Activated T-helper 1 cell treated with Interleukin-2 at 50 U/mL for 16 hours (primary cell): ENCODE measurements at places on chromosomes 4 and X.

GRCh38 chrX:153692611-153693156 is 5.0 kb downstream of the SLC6A8 start:
- no peak for DNase-seq

DNA sequence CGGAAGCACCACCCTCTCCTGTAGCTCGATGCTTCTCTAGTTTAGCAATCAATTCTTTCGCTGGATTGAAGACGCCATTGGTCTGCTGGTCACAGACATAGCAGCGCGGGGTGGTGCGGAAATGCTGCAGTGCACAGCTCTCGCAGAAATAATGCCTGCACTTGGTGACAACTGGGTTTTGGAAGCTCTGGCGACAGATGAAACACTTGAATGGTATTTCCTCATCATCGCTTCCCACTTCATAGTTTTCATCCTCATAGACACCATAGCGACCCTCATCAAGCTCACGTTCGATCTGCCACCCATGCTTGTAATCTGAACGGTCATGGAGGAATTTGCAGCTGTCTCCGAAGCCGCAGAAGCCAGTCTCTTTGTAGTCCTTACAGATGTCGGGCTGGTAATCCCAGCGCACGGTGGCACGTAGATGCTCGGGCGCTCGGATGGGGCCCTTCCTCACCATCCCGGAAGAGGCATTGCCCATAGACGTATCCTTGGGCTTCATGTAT is 854 bp downstream of the RNF113A start:
- DNase-seq = no peak

DNA sequence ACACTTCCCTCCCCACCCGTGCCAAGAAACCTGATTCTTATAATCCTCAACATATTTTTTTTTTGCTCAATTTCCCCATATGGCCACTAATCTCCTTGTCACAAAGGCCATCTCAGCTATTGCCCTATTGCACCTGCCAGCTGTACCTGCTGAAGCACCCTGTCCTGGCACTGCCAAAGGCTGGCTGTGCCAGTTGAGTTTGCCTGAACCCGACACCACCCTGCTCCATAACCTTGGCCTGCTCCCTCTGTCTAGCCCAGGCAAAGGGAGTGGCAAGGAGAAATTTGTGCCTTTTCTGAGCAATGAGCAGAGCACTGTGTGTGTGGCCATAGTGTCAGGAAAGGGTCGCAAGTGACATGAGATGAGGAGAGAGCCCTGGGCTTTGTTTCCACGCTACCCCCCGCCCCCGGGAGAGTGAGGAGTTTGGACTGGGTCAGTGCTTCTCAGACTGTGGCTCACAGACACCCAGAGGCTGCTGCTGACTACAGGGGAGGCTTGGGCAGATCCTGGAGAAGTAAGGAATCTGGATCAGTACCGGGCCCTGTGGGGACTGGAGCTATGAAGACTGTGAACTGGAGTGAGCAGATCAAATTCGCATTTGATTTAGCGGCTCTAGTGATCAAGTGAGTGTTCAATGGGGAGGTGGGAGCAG is 42.2 kb upstream of the HMGB3 start:
- DNase-seq = no peak

DNA sequence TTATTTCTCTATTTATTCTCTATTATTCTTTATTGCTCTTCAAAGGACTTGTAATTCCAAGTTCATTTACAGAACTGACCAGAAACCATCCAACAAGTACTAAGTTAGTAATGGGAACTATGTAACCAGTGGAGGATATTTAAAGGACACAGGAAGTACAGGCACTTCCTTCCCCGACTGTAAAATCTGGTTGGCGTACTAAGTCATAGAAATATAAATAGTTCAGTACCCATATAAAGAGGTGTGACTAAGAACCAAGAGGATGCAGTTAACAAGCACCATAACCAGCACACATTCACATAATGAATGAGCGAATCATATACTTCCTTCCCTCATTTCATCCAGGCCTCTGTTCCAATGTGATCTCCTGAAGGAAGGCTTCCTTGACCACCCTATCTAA is 3.6 kb upstream of the EIF4E start:
- DNase-seq = no peak

GRCh38 chr4:11511321-11511720 is 82.6 kb upstream of the HS3ST1 start:
- no peak for DNase-seq

DNA sequence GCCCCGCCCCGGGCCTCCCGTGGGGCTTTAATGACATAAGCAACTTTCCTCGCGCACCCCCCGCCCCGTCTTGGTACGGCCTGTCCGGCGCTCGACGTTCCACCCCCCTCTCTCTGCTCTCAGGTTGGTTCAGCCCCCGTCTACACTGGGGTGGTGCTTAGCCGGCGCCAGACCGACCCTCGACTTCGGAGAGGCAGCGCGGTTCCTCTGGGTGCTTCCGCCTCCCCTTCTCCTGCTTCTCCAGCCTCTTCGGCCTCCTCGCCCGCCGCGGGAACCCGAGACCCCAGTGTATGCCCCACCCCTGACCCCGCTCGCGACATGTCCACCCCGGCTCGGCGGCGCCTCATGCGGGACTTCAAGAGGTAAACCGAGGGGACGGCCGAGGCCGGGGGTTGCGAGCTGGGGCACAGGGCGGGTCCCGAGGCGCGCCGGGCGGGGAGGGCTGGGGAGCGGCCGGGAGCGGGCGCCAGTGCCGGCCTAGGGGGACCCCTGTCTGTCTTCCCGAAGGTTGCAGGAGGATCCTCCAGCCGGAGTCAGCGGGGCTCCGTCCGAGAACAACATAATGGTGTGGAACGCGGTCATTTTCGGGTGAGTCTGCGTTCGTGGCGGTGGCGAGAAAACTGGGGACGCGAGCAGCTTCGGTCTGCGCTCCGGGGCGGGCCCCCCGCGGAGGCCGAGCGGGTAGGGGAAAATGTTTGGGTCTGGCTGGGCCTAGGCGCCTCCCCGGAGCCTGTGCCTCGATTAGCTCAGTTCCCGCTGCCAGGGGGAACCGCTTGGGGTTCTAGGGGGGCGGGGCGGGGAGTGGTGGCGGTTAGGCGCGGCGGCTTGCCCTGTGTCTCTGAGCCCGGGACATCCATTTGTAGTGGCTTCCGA is at the start of gene UBE2A:
Gene UBE2A (plus strand): TSS at position 170 of the 873 bp plus-strand sequence. CDS start 149 bp downstream, at position 319.
- peak; percentile 77 for DNase-seq

GRCh38 chr4:99324361-99324760 is 3.2 kb upstream of the ADH1B start:
- no peak for DNase-seq

GRCh38 chr4:72568959-72569718 is at the start of gene ADAMTS3:
Gene ADAMTS3 (minus strand): TSS chr4:72569221. CDS start chr4:72568762, 459 bp downstream.
- DNase-seq = no peak

DNA sequence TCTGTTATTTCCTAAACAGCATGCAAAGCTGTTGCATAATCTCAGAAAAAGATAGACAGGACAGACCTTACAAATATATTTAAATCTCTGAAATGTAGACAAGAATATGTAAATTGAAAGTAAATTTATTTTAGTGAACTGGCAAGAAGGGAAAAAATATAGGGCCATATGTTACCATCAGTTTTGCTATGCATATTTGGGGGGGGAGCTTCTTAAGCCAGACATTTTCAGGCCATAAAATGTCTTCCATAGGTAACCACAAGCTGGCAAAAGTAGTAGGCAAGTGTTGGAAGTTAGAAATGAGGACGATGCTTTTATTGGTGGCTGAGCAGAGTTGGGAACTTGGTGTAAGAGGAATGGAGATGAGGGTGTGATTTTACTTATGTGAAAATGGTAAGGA is 272.0 kb upstream of the CXXC4 start:
- no peak for DNase-seq

DNA sequence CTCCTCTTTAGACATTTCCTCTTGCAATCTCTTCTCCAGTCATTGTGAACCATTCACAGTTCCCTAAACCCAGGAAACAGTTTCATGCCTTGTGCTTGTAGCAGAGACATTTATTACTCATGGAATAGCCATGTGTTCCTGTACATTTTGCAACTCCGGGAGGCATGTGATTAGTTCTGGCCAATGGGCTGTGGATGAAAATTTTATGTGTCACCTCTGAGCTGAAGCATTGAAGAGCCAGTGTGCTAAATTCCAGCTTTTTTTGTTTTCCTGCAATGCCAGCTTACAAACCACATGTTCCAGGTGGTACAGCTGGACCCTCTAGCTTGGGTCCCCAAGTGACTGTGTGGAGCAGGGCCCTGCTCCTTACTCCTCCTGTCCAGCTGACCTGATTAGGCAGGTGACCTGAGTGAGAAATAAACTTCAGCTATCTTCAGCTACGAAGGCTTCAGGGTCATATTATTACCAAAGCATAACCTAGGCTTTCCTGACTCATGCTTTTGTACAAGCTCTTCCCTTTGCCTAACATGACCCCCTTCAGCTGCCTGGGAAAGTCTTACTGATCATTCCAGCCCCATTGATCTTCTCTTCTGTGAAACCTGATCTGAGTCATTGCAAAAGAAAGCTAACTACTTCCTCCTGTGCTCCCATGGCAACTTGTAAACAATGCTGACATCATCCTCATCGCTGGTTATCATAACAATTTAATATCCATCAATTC is 200.4 kb downstream of the PTTG2 start:
- no peak for DNase-seq

DNA sequence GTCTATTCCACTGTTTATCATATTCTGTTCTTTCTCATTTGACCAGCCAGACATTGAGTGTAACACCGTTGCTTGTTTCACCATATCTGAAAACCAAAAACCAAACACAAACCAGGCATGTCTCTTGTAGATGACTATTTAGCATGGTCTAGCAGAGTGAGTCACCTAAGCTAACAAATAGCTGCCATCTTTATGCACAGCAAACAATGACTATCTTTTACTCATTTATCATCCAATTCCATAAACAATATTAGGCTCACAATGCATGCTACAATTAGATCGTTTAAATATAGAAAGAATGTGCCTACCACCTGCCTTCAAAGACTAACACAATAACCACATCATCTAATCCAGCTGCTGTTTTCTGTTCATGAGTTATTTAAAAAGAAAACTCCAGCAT is 495.4 kb downstream of the PCDH19 start:
- no peak for DNase-seq

DNA sequence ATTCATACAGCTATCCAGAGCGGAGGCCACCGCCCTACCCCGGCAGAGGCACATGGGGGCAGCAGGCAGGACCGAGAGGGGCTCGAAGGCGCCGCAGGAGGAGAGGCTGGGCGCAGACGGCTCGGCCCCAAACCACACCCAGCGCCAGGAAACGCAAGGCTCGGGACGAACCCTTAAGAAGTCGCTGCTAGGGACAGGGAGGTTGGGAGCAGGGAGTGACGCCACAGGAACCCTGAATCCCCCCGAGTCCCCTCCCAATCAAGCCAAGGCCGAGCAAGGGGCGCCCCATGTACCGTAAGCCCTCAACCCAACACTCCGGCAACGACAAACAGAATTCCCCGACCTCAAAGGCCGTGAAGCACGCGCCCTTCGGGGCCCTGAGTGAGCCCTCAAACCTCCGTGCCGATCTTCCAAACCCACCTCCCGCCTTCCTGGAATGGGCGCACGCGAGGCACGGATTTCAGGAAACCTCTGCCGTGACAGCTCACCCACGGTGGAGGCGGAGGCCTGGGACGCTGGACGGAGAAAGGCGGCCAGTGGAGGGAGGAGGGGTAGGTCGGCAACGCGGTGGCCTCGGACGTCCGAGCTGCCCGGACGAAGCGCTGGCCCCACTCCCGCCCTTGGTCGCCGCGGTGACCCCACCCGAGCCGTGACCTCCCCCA is 1.8 kb downstream of the ZFYVE28 start:
- DNase-seq = no peak

DNA sequence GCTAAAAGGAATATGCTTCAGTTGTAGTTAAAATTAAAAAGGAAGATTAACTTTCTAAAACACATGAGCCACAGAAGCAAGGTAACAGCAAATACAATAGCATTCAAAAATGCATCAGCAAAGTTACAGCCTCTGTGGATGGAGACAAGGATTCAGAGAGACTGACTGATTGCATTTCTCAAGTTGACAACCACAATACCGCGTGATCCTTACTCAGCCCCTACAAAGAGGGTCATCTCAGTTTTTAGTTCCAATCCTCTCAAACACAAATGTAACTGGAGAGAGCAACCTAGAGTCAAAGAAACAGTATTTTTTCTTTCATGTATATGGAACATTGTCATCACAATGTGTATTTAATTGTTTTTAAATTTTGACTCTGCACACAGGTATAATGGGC is 14.2 kb upstream of the C1QTNF7 start:
- DNase-seq = no peak

DNA sequence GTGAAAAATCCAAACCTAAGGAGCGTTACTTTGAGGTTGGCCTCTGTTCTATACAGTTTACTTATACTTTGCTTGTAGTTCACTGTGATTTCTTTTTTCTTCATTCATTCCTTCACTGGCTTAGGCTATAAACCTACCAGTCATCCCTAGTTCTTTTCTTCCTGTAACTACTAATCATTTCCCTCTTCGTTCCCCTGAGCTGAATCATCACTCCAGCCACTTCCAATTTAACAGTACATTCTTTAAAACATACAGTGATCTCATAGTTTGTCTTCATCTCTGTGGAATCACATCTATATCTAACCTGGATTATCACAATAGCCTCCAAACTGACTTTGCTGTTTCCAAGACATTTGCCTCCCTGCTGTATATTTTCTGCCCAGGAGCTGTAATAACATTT is 25.2 kb upstream of the NPFFR2 start:
- DNase-seq = no peak

- DNase-seq = no peak
These were observed 39.9 kb upstream of the SPINK2 start for GRCh38 chr4:56861360-56861759.

GRCh38 chrX:71550578-71550977 is 17.7 kb downstream of the OGT start:
- DNase-seq = no peak

GRCh38 chr4:74733756-74734155 is 60.6 kb downstream of the BTC start:
- no peak for DNase-seq

- no peak for DNase-seq
These were observed 50.9 kb downstream of the CEP44 start for GRCh38 chr4:174334628-174335027.

DNA sequence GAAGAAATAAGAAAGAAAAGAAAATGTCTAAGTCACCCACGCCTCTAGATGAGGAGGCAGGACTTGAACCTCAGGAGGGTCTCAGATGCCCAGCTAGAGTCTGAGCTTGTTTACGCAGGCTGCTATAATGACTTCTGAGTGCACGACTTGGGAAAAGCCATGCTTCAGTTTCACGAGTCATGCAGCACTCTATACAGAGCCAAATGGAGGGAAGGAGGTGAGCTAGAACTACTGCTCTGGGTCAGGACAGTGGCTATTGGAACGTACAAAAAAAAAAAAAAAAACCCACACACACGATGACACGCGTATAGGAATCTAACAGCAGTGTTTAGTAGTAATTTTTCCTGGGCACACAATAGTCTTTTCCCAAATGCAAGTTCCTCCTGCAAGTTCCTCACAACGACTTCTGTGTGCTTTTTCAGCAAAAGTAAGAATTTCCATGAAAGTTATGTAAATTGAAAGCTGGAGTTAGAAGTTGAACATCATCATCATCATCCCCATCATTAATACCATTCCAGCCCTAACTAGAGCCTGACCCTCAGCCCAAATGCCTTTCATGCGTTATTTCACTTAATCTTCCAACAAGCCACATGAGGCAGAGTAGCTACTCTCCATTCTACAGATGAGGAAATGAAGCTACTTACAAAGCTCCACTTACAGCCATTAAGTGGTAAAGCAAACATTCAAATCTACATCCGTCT is 36.6 kb downstream of the IRF2 start:
- no peak for DNase-seq

GRCh38 chr4:145531223-145531622 is 49.6 kb downstream of the SMAD1 start:
- no peak for DNase-seq

- no peak for DNase-seq
These were observed 628.9 kb downstream of the TLL1 start for GRCh38 chr4:166501941-166502382.
